ENCODE measurements at places on chromosomes 4 and X.

- no peak for DNase-seq
These were observed 285.6 kb downstream of the SHOX start for GRCh38 chrX:916230-916599.

GRCh38 chr4:168797738-168798375 is 212.2 kb downstream of the CBR4 start:
- DNase-seq = no peak

- DNase-seq = no peak
These were observed 677 bp upstream of the NONO start for GRCh38 chrX:71282514-71283402.

GRCh38 chrX:16559206-16559619 is 90.7 kb upstream of the S100G start:
- no peak for DNase-seq

DNA sequence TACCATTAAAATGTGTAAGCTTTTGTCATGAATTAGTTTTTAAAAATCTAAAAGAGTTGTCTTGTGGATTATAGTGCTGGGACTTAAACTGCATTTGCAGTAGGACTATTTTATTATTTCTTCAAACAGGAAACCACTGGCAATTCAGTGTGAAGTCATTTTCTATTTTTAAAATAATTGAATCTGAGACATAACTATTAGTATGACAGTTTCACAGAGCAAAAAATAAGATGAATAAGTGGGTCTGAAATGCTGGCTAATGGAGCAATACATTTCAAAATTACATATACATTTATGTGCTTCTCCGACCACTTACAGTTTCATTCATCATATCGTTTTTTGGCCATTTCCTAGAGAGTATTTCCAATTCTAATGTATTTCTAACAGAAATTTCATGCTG is 75.3 kb upstream of the RAPGEF2 start:
- DNase-seq = no peak

DNA sequence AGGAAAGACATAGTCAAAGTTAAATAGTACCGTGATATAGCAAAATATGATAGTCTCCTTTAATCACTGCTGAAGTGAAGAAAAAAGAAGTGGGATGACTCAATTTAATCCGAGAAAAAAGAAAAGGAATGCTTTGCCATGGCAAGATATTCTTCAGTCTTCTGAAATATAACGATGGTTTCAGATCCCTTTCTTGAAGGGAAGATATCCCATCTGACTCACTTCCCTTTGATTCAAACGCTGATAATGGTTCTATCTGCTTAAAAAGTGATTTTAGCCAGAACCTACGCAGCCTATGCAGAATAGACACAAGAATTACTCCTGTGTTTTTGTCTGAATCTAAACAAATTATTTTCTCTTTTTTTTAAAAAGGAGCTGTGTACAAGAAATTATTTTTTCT is 68.1 kb upstream of the FTHL17 start:
- no peak for DNase-seq

- no peak for DNase-seq
These were observed 27.8 kb upstream of the BMP2K start for GRCh38 chr4:78748381-78748780.

GRCh38 chr4:86250006-86250405 is 109.8 kb downstream of the MAPK10 start:
- DNase-seq = no peak

GRCh38 chr4:161160718-161161117 is 1003.1 kb downstream of the FSTL5 start:
- DNase-seq = no peak
